ENCODE measurements at places on chromosomes 2 and 18. TPM values are rescaled to one million over a fixed set of nuclear protein-coding genes. Genes with fewer than 3 reads are reported as not detected.

ERICH2 gene
- not detected for total RNA-seq

- DNase-seq = peak; percentile 58
Measured at GRCh38 chr2:241947004-241947350, 77.4 kb downstream of the RTP5 start.

GRCh38 chr2:54336136-54336976, 80.3 kb upstream of the TSPYL6 start:
- DNase-seq = no peak

IL36RN gene
- 7.7 TPM for total RNA-seq

DNA sequence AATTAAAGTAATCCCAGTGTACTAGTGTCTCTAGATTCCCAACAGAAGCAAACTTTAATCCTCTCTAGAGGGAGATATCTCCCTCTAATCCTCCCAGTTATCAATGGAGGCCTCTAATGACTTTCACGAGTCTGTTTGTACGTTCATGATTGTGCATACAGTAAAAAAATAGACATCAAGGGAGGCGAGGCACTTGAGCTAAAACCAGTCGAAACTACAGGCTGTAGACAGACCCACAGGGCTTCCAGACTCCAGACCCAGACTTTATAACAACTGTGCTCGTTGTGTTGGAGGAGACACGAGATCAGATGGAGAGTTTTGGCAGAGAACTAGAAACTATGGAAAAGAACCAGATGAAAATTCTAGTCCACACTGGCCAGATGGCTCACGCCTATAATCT, 7.0 kb downstream of the DGKD start:
- DNase-seq = no peak

KCNG2 gene
- not detected for total RNA-seq

DNA sequence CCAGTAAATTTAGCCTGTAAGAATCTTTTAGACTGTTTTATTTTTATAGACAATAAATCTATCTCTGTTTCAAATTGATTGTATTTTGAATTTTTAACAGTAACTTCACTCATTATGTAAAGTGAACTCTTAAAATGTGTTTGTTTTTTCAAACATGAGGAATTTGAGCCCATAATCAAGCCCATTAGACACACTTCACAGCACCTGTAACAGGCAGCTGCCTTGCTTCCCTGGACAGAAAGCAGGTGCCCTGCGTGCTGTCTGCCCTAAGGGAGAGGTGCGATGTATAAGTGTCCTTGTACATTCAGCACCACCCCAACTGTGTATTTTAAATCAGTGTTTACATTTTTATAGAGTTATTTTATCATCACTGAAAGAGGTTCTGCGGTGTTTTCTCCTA, 186.5 kb upstream of the TPO start:
- DNase-seq = no peak

GRCh38 chr2:23207871-23208270, 177.1 kb upstream of the KLHL29 start:
- DNase-seq = no peak

- no peak for DNase-seq
Measured at GRCh38 chr18:79211844-79212243, 142.7 kb downstream of the ATP9B start.

GAD1 gene
- total RNA-seq = 2.6 TPM

IL36G gene
- 13.4 TPM for total RNA-seq

DNA sequence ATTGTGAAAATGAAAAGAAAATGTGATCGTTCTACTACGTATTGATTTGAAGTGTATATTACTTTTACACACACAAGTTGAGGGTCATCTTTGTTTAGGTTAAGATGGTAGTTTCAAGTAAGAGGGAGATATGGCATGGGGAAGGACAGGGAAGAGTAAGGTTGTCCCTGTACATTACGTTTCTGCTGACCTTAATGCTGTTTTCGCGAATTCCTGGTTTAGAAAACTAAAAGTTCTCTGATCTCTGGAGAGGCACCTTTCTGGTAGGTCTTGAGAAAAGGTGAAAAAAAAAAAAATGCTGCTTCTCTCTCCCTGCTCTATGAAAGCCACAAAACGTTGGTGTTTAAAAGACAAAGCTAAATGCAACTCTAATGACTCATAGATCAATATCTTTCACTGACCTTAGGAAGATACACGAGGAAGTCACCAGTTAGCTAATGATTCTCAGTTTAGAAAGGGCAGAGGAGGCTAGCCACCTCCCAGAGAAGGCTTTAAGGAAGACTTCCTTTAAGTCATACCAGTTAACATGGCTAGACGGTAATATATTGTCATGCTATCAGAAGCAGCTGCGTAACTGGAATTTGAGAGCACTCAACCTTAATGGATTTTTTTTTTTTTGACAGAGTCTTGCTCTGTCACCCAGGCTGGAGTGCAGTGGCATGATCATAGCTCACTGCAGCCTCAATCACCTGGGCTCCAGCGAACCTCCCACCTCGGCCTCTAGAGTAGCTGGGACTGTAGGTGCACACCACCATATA, 13.2 kb downstream of the TXNDC2 start:
- no peak for DNase-seq

GRCh38 chr18:62081248-62081647, 105.6 kb downstream of the PIGN start:
- no peak for DNase-seq
